Hepatocyte (in vitro differentiated cells): ENCODE measurements at places on chromosomes 3 and 15.

DNA sequence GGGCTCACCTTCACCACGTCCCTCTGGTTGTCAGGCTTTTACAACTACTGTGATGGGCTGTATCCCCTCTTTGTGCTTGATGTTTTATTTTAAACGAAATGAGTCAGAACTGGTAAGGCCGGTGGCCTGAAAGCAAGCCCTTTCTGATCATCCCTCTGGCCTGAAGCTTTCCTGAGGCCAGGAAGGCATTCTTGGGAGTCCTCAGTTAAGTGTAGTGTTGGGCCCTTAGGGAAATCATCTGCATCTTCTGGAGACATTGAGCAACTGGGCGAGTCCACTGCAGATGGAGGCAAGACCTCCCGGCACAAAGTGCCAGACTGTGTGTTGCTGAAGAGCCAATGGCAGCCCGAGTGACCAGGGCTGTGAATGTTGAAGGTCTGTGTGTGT, 33.0 kb upstream of the AMOTL2 start:
- H3K27me3 ChIP-seq, result peaks cover 46% of the 10 kb centered on the region
- DNase-seq, result no peak
- H3K4me3 ChIP-seq, result no peak overlapping the region
- peaks cover 10% of the 10 kb centered on the region for H3K4me1 ChIP-seq
- no peak overlapping the region for H3K27ac ChIP-seq
- H3K36me3 ChIP-seq, result no peaks in the 10 kb centered on the region

DNA sequence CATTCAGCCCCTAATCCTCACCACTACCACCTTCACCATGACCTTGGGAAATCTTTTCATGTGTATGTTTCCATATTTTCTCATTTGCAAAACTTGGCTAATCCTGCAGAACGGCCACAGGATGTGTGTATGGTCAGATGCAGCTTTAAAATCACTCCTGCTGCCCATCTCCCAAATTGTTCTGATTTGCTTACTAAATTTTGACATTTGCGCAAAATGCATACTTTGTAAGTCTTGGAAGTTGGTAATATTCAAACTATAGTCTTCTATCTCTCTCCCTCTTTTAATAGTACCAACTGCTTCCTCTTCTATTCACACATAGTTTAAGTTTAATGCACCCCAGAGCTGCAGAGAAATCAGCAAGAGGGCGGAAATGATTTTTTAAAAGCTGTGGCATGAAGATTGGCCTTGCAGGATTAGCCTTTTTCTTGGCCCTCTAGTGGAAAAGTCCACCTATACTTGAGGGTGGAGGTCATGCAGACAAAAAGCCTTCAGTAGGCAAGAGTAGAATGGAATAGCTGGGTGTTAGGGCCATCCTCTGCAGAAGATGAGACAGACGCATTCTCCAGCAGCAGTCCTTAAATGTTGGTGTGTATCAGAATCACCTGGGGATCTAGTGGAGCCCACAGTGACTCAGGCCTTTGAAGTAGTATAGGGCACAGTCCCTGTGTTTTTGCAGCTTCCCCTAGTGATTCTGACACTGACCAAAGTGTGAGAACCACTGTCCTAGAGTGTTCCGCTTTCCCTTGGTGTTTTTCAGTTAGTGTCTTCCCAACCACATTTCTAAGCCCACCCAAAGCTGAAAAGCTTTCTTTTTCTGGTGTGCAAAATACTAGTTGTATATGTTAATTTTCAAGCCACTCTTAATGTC, 181.7 kb downstream of the CHST2 start:
- H3K27me3 ChIP-seq, result no peaks in the 10 kb centered on the region
- no peak for DNase-seq
- no peak overlapping the region for H3K4me3 ChIP-seq
- no peaks in the 10 kb centered on the region for H3K36me3 ChIP-seq

DNA sequence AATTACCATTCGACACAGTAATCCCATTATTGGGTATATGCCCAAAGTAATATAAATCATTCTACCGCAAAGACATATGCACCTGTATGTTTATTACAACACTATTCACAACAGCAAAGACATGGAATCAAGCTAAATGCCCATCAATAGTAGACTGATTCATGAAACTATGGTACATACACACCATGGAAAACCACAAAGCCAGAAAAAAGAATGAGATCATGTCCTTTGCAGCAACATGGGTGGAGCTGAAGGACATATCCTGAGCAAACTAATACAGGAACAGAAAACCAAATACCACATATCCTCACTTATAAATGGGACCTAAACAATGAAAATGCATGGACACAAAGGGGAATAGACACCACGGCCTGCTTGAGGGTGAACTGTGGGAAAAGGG, 11.1 kb upstream of the MCF2L2 start:
- no peaks in the 10 kb centered on the region for H3K27me3 ChIP-seq
- H3K4me3 ChIP-seq, result no peak overlapping the region
- H3K4me1 ChIP-seq, result peaks cover 8% of the 10 kb centered on the region
- DNase-seq, result no peak

DNA sequence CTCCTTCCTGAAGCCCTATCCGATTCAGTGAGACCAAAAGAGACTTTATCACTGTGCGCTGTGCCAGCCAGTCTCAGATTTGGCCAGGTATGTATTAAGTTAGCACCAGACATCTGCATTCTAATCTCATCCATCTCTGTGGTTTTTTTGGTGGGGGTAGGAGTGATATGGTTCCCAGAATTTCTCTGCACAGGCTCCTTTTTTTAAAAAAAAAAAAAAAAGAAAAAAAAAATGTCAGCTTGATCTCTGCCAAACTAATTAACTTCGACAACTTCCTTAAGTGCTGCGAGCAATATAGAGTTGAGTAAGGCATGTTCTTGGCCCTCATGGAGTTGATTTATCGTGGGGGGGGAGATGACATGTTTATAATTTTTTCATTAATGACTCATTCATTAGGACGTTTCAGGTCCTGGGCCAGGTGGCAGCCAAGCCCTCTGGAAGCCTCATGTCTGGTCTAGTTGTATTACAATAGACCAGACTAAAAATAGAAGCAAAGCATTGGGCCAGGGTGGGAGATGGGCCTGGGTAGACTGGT, 12.9 kb downstream of the SLCO3A1 start:
- H3K27ac ChIP-seq, result no peak overlapping the region
- H3K27me3 ChIP-seq, result no peaks in the 10 kb centered on the region
- no peak overlapping the region for H3K4me3 ChIP-seq
- H3K4me1 ChIP-seq, result no peaks in the 10 kb centered on the region
- DNase-seq, result no peak
- H3K36me3 ChIP-seq, result no peaks in the 10 kb centered on the region

- no peaks in the 10 kb centered on the region for H3K27me3 ChIP-seq
- H3K4me1 ChIP-seq, result no peaks in the 10 kb centered on the region
- H3K27ac ChIP-seq, result no peak overlapping the region
- H3K36me3 ChIP-seq, result no peaks in the 10 kb centered on the region
These were observed 13.9 kb upstream of the PODXL2 start for GRCh38 chr3:127614928-127615589.

DNA sequence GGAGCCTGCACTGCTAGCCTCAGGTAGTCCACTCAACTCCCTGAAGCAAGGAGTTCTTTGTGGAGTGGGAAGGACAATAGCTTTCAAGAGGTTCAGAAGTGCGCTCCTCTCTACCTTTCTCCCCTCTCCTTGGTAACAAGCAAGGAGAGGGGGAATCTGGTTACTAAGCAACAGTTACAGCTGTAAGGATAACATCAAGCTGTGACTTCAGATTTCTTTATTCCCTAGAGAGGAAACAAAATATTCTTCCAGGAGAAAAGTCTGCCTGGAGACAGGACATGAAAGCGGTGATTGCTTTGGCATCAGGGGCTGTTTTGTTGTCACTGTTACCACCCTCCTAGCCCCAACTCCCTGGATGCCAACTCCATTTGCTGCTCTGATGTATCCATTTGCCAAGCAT, 70.4 kb downstream of the TRANK1 start:
- H3K27ac ChIP-seq, result no peak overlapping the region
- H3K4me1 ChIP-seq, result no peaks in the 10 kb centered on the region
- no peak for DNase-seq

- no peak for DNase-seq
- H3K27ac ChIP-seq, result no peak overlapping the region
- H3K36me3 ChIP-seq, result no peaks in the 10 kb centered on the region
These were observed 78.3 kb downstream of the NAALADL2 start for GRCh38 chr3:174937478-174937877.

DNA sequence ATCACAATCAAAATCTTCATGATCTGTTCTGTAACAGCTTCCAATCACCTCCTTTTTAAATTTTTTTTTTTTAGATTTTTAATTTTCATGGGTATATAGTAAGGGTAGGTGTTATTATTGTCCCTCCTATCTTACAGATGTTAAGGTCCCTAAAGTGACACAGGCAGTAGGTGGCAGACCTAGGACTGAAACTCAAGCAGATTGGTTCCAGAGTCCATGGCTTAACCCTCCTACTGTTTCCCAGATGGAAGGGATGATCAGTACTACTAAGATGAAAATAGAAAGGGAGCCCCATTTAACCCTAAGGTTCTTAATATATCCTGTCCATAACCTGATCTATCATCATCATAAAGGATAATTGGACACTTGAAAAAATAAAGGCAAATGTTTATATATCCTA, 57.1 kb downstream of the CHAC1 start:
- DNase-seq, result no peak
- no peaks in the 10 kb centered on the region for H3K36me3 ChIP-seq

- no peaks in the 10 kb centered on the region for H3K4me1 ChIP-seq
- DNase-seq, result no peak
- H3K27ac ChIP-seq, result no peak overlapping the region
- H3K36me3 ChIP-seq, result no peaks in the 10 kb centered on the region
These were observed 12.7 kb upstream of the LXN start for GRCh38 chr3:158685159-158685558.

- DNase-seq, result no peak
- no peak overlapping the region for H3K27ac ChIP-seq
- H3K36me3 ChIP-seq, result no peaks in the 10 kb centered on the region
- no peak overlapping the region for H3K4me3 ChIP-seq
These were observed 102.1 kb downstream of the RYK start for GRCh38 chr3:134148534-134148933.

GRCh38 chr15:88625943-88626741, 5.0 kb downstream of the AEN start:
- no peaks in the 10 kb centered on the region for H3K36me3 ChIP-seq
- H3K4me3 ChIP-seq, result no peak overlapping the region
- no peak for DNase-seq
- H3K4me1 ChIP-seq, result peaks cover 7% of the 10 kb centered on the region
- H3K27me3 ChIP-seq, result no peaks in the 10 kb centered on the region

DNA sequence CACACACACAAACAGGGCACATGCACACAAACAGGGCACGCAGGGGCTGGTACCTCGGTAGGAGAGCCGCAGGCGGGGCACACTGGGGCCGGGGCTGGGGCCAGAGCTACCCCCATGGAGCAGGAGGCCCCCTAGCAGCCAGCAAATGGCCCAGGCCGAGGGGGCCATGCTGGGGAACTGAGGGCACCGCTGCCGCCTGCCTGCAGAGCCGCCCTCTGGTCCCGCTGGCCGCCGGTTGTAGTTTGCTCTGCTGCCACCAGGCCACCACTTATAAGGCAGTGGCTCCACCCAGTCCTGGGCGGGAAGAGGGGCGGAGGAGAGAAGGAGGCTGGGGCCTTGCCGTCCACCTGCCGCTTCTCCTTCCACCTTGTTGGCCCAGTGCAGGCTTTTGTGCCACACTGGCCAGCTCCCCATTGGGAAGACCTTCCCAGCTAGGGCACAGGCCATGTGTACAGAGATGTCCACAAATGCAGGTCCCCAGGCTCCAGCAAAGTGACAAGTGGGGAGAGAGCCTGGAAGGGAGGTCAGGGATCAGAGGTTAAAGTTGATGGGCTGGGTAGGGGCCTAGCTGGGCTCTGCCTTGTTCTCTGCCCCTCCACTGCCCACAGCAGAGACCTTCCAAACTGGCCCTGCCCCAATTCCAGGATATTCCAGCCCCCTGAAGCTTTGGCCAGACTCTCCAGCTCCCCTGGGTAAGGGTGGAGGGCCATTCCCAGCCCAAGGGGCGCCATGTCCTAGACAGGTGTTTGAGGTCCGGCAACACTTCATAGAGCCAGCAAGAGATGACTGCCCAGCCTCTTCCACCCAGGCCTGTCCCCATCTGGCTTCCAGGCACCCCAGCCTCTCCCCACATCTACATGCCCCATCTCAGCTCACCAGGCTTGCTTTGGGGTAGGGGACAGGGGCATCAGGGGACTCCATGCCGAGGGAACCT, at the start of gene SEMA3G:
Gene SEMA3G, minus strand, starts transcription at position 244 of the 934 bp plus-strand sequence. Its CDS starts 76 bp downstream, at position 168.
- no peaks in the 10 kb centered on the region for H3K36me3 ChIP-seq
- H3K4me1 ChIP-seq, result no peaks in the 10 kb centered on the region
- peak; percentile 86 for DNase-seq
- H3K27ac ChIP-seq, result no peak within 1 kb of the TSS
- H3K27me3 ChIP-seq, result no peaks in the 10 kb centered on the region

DNA sequence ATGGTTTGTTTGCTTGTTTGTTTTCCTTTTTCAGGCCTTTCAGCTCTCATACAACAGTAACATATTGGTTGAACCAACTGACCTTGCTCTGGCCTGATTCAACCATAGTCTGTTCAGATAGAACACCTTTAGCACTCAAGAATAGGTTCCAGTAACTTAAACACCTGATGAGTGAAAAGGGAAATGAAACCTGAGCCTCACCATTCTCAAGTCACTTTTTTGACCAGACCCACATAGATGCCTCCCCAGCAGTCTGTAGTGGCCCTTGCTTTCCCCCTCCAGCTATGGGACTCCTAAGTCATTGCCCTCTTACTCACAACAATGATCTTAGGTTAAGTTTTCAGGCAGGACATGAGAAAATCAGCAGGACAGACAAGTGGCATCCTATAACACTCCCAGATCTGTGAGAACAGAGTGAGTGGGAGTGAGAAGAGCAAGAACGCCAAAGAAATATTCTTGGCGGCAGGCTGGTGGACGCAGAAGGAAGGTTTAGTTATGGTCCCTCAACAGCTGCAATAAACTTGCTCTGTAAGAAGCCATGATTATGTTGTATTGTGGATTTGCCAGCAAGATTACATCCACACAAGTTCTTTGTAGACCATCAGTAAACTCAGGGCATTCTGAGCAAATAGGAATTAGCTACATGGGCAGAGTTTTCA, 367.5 kb downstream of the MECOM start:
- no peaks in the 10 kb centered on the region for H3K36me3 ChIP-seq
- no peak for DNase-seq
- peaks cover 6% of the 10 kb centered on the region for H3K4me1 ChIP-seq
- H3K27ac ChIP-seq, result peak overlapping the region; percentile 22

GRCh38 chr3:160586679-160587078, 21.3 kb upstream of the KPNA4 start:
- no peaks in the 10 kb centered on the region for H3K36me3 ChIP-seq
- DNase-seq, result no peak
- H3K4me3 ChIP-seq, result no peak overlapping the region

DNA sequence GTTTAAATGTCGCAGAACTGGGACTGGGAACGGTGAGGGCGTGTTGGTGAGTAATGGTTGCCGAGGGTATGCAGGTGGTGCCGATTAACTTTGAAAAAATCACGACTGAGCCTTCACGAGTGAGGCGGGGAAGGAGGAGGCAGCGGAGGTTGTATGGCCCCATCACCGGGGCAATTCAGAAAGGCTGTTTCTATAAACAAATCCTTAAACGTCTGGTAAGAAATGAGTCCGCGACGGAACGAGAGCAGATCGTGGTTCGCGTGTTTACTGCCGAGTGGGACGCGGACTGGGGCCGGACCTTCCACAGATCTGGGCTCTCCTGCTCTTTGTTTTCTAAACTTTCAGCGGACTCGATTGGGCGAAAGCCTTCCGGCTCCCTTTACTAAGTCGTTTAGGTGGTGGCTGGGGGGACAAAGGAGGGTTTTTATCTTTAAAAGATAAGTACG, 2.7 kb downstream of the IGF1R start:
- H3K36me3 ChIP-seq, result no peaks in the 10 kb centered on the region
- peak overlapping the region; percentile 95 for H3K27ac ChIP-seq
- peak overlapping the region; percentile 78 for H3K4me3 ChIP-seq
- no peaks in the 10 kb centered on the region for H3K27me3 ChIP-seq
- DNase-seq, result peak; percentile 43
- H3K4me1 ChIP-seq, result peaks cover 29% of the 10 kb centered on the region
